SK-N-MC (cell line): ENCODE measurements at places on chromosomes 4 and X.

DNA sequence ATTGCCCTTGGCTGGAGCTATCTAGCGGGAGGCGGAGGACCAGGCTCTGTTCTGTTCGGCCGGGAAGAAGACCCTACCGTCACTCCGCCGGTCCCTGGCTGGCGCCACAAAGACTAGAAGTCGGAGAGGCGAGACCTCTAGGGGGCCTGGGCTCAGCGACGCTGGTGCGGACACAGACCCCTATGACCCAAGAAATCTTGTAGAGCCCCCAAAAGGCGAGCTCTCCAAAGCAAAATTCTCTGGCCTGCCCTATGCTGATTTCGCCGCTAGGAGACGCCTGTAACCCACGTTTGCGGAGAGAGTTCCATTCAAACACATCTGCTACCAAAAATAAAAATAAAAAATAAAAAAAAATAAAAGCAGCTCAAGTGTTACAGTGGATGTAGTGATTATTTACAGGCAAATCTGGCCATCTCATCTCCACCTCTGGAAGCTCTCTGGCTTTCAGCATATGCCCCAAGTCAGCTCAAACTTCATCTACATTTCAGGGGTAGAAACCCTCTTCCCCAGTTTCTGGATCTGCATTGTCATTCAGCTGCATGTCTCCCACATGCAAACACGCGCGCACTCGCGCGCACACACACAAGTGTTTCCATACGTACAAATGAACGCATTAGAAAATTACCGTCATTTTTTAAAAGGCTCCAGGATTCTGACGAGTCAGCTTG is 2.4 kb upstream of the PCDH10 start:
- no peak for DNase-seq

DNA sequence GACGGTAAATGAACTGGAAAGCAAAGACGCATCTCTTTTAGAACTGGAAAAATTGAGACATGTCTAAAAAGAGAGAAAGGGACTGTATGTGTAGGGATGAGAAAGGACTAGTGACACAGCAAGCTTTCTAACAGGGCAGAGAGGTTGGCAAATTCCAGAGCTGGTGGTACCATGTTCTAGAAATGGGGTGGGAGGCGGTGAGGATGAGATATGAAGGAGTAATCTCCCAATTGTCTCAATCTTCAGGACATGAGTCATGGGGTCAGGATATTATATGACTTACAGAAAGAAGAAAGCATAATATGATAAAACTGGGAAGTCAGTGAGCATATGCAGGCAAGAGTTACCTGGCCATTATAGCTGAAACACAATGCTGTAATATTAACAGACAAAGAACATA is 14.2 kb downstream of the TAB3 start:
- DNase-seq = no peak

GRCh38 chrX:3950373-3950772 is 236.9 kb upstream of the PRKX start:
- DNase-seq = no peak

- no peak for DNase-seq
Measured at GRCh38 chr4:119477412-119478053, 151.1 kb downstream of the PDE5A start.

- DNase-seq = no peak
Measured at GRCh38 chrX:115579327-115579726, 18.4 kb downstream of the PLS3 start.

- no peak for DNase-seq
Measured at GRCh38 chr4:1608196-1608820, 75.8 kb downstream of the FAM53A start.

- DNase-seq = no peak
Measured at GRCh38 chr4:119136546-119136945, 914 bp downstream of the MYOZ2 start.

DNA sequence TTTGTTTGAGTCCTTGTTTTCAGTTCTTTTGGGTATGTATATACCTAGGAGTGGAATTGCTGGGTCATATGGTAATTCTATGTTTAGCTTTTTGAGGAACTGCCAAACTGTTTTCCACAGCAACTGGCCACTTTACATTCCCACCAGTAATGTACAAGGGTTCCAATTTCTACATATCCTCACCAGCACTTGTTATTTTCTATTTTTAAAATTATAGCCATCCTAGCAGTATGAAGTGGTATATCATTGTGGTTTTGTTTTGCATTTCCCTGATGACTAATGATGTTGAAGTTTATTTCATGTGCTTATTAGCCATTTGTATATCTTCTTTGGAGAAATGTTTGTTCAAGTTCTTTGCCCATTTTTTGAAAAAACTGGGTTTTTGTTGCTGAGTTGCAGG is 39.6 kb downstream of the TMEM164 start:
- DNase-seq = no peak

DNA sequence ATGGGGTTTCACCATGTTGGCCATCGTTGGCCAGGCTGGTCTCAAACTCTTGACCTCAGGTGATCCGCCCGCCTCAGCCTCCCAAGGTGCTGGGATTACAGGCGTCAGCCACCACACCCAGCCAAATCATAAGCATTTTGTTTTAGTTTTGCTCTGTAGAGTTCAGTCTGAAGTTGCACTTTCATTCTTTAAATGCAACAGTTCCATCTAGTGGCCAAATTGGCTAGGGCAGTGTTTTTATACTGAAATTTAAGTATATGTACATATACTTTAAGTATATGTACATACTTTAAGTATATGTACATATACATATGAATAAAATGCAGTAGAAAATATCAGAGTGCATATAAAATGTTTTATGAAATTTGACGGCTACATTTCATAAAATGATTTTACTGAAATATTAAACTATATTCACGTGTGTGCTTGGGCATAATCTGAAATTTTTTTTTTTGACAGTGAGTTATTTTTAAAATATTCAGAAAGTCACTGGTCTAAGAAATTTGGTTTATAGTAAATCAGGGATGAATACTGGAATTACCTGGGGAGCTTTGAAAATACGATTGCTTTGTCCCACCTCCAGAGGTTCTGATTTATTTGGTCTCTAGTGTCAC is 145.5 kb downstream of the NWD2 start:
- peak; percentile 10 for DNase-seq

- DNase-seq = no peak
Measured at GRCh38 chr4:87005690-87006425, 71.0 kb downstream of the AFF1 start.

- no peak for DNase-seq
Measured at GRCh38 chr4:54234497-54235205, 5.6 kb downstream of the PDGFRA start.

DNA sequence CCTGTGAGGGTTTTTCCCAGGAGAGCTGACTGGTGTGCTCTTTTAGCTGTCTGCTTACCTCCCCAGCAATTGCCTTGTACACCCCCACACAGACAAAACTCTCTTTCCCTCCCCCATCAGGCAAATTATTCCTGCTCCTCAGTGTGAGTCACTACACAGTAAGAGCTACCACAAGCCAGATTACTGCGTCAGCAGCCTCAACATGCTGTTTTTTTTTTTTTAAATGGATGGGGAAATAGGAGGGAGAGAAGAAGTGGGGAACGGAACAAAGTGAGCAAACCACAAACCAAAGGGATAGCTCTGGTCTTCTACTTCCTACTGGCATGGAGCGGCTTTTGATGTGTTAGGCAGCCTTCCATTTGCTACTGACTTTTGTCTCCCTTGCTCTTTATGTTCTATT is 107.5 kb upstream of the ACSL4 start:
- no peak for DNase-seq

DNA sequence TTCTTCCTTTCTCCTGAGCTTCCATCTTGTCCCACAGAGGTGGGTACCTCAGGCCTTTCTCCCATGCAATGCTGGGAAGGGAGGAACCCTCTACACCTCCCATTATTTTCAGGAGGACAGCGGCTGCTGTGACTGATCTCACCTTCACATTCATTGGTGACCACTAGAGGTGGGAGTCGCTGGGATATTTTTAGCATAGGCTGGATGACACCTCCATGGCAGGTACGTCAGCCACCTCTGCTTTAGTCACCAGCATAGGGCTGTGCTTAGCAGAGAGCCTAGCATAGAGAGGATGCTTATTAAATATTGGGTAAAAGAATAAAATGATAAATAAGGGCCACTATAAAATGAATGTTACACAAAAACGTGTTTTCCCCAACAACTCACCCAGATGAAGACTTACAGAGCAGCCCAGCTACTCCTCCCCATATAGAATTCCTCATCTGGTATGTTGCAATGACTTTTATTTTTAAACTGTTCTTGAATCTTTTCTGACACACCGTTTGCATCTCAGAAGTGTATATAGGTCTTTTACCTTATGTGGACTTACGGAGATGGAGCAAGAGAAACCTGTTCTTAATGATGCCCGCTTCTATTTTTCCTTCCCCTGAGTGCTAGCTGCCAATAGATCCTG is 60.9 kb upstream of the SORBS2 start:
- no peak for DNase-seq

GRCh38 chrX:74923942-74924448 is 1.3 kb downstream of the NEXMIF start:
- DNase-seq = peak; percentile 44

DNA sequence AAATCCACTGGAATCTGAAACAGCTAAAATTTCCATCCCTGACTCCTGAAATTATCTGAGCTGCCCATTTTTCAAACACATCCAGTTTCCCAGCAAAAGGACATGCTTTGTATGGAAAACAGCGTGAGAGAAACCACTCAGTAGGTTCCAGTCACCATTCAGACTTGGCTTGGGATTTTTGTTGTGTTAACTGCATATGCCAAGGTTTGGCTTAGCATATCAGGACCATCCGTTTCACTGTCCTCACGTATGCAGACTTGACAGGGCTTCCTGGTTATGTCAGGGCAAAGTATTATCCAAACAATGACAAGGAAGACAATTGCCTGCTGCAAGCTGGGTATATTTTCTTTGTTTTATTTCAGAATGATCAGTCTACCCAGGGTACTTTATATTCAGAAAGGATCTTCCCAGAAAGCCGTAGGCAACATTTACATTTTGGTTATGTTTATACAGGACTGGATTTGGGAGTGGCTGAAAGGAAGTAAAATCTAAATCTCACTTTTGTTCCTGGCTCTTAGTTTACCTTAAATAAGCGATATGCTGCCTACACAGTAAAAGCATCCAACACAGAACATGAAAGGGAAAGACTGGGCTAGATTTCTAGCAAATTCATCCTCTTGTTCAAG is 41.3 kb upstream of the CCKAR start:
- no peak for DNase-seq

GRCh38 chrX:119541188-119541587 is 24.0 kb downstream of the STEEP1 start:
- DNase-seq = no peak

DNA sequence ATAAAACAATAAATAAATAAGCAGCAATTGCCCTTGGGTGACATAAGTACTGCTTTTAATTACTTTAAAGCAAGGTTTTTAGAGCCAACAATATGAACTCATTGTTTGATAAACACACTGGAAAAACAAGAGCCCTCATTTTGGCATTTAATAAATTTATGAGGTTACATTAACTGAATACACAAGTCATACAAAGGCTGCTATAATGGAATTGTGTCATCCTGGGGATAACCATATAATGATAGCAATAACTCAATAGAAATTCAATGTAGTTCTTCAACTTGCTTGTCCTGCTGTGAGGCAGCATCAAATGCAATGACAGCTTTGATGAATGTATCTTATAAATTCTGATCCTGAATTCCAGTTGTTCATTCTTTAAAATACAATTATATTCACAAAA is 1512.5 kb downstream of the STIM2 start:
- no peak for DNase-seq

DNA sequence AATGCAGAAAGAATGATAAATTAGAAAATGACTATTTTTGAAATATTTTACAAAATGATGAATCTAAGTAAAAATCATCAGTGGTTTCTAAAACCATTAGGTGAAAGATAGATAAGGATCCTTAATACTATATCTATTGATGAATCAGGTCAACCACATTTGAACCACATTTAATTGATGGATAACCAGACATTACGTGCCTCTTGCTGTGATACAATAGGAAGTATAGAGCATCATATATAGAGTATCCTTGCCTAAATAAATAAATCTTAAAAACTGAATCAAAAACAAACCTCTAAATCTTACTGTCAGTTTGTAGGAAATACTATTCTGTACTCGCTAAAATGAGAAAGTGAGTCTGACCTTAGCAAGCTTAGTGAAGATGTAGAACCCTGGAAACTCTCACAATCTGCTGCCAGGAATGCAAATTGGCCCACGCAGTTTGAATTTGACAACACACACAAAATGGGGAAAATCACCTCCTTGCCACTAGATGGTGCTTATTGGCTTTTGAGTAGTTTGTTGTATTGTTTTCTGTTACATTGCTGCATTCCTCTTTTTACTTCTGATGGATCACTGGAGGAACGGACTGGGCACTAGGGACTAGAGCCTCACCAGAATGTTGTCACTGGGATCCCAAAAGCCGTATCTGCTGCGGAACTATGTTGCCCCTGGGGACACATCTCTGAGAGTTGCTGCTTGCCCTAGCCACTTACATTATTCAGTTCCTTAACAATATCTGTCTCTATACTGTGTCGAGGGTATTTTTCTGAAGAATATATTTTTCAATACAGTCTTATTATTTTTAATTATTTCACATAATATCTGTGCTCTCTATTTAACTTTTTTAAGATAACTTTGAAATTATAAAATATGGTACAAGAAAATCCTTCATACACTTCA is 25.4 kb upstream of the SLAIN2 start:
- DNase-seq = peak; percentile 32

DNA sequence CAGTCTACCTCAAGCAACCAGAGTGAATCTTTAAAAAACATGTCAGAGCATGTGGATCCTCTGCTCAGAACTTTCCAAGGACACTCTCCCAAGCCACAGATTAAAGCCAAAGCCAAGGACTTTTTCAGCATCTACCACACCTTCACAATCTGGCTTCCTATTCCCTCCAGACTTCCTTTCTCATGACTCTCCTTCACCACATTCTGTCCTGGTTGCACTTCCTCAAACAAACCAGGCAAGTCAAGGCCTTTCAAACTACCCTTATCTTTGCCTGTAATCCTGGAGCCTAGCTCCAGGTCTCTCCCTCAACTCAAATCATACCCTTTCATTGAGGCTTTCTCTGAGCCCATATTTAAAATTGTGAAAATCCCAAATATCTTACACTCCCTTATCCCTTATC is 191.6 kb upstream of the GALNTL6 start:
- no peak for DNase-seq

DNA sequence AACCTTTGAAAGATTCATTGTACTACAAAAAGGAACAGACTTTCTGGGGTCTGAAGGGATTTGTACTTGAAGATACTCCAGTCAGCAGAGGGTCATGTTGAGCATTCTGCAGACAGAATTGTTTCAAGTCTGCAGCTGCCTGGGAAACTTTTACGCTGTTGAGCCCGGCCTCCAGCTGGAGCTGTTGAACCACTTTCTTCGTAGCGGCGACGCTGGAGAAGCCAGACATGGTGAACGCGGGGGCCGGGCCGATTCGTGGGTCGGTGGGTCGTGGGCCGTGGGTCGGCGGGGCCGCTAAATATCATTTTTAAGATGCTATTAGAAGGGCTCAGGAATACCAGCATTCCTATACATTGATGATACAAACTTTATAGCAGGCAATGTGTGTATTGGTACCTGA is 12.0 kb upstream of the RTL9 start:
- no peak for DNase-seq
